ENCODE measurements at places on chromosomes 13 and 19.
A peak's percentile ranks its signal among the peaks of the same experiment; 100 is the strongest.

- DNase-seq, result peak; percentile 75
These were observed at the start of gene MARK4 for GRCh38 chr19:45250832-45251451. Gene MARK4 (plus strand): TSS chr19:45251271. CDS start chr19:45251589, 318 bp downstream.

GRCh38 chr13:110186231-110186855 is 120.6 kb downstream of the COL4A1 start:
- DNase-seq, result no peak

GRCh38 chr13:35953537-35954206 is 177.5 kb downstream of the DCLK1 start:
- peak; percentile 98 for DNase-seq

DNA sequence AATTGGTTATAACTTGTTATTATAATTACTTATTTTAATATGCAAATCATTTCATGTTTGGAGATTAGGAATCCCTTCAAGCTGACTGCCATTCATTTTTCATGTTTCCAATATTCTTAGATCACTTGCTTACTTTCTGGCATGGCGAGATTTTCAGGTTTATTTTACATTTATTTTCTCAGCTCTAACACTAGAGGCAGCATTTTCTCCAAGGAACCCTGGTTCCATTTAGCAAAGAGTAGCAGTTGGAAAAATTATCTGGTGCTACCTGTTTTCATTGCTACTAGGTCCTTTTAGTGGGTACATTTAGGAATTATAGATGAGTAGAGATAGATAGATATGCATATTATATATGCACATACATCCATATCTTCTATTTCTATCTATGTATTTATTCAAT is 90.9 kb upstream of the TRPC4 start:
- DNase-seq, result no peak

DNA sequence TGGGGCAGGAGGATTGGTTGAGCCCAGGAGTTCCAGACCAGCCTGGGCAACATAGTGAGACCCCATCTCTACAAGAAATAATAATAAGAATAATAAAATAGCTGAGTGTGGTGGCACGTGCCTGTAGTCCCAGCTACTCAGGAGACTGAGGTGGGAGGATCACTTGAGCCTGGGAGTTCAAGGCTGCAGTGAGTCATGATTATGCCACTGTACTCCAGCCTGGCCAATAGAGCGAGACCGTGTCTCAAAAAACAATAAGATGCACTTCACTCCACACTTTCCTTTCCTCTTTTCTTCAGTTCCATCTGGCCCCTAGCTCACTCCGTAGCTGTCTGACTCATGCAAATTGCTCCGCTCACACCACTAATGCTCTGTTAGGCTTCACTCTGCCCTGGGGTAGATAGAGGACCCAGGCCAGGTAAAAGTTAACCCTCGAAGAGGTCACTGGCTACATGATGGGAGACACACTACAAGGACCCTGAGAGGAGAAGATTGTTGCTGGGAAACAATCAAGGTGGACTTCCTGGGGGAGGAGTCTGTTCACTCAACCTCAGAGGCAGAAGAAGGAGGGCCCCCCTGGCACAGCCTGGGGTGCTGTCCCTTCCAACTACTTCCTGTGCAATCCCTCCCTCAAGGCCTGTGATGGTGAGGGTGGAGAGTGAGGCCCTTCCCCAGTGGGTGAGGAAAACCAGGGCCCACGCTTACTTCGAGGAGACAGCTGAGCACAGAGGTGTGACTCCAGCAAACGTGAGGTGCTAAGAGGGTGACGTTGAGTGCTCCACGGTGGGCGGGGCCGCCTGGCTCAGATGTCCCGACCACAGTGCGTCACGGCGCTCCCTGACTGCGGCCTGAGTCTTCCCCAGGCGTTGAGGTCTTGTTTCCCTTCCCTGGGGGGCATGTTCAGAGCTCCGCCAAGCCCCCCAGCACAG is 8.8 kb upstream of the TNFSF9 start:
- no peak for DNase-seq

DNA sequence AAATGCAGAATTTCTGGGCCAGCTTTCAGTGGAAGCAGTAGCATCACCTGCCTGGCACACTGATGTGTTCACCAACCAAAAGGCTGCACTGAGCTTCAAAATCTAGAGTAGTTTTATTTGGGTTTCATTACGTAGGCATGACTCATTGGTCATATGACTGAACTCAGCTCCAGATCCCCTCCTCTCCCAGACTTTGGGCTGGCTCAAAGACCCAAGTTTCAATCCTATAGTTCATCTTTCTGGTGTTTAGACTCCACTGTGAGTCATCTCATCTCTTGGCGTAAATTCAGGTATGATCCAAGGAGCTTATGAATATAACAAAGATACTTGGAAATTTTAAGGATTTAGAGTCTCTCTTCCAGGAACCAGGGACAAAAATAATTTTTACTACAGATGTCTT is 17.7 kb downstream of the ZMYM5 start:
- DNase-seq, result no peak

- no peak for DNase-seq
These were observed 38.8 kb downstream of the FGF9 start for GRCh38 chr13:21709697-21710096.

DNA sequence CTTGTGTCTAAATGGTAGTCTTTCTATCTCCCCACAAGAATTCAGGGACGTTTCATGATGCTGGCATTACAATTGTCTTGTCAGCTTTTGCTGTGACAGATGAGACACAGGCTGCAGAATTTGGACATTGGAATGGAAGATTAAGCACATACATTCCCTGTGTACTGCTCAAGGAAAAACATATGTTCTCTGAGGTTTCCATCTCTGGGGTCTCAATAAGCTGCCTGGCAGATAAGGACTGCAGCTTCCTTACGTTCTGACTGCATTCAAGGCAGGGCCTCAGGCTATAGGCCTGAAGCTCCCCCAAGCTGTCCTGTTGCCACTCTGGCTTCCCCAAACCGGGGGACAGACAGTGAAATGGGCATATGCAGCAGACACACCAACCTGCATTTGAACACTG is 91.3 kb upstream of the KL start:
- DNase-seq, result no peak

DNA sequence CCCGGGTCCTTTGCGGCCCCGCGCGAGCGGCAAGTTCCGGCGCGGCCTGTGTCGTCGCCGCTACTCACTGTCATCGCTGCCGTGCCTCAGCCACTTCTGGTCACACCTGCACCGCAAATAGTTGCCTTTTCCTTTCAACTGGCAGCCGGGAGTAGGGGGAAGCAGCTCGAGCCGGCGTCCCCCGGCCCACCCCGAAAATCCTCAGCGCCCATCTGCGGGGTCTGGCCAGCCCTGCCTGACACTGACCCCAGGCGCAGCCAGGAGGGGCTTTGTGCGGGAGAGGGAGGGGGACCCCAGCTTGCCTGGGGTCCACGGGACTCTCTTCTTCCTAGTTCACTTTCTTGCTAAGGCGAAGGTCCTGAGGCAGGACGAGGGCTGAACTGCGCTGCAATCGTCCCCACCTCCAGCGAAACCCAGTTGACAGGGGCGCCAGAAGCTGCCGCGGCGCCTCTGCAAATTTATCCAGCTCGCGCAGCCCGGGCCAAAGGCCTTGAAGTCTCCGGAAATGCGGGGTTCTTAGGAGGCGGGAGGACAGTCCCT is 1.7 kb downstream of the PDX1 start:
- no peak for DNase-seq

DNA sequence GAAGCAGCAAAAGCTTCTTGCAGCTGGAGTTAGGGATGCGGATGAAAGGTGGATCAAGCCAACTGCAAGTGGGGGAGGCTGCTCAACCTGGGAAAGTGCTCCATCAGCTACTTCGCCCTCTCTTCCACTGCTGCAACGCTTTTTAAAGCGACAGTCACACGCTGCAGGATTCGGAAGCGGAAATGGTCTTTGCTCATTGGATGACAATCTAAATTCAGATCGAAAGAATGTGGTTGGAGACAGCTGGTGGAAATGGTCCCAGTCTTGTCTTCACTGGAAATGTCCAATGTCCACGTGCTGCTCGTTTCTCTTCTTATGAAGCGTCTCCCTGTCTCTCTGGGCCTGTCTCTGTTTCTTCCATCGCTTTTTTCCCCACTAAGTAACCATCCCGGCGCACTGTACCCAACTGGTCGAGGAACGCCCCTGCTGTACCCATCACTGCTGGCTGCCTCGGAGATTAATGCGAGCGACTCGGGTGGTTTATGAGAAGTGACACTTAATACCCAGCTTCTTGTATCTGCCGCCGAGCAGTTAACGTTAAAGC is 2.1 kb upstream of the FGF9 start:
- DNase-seq, result no peak

- DNase-seq, result peak; percentile 34
These were observed 22.4 kb upstream of the FEM1A start for GRCh38 chr19:4768934-4769777.

- no peak for DNase-seq
These were observed 469 bp downstream of the ABHD17A start for GRCh38 chr19:1884719-1885334.

DNA sequence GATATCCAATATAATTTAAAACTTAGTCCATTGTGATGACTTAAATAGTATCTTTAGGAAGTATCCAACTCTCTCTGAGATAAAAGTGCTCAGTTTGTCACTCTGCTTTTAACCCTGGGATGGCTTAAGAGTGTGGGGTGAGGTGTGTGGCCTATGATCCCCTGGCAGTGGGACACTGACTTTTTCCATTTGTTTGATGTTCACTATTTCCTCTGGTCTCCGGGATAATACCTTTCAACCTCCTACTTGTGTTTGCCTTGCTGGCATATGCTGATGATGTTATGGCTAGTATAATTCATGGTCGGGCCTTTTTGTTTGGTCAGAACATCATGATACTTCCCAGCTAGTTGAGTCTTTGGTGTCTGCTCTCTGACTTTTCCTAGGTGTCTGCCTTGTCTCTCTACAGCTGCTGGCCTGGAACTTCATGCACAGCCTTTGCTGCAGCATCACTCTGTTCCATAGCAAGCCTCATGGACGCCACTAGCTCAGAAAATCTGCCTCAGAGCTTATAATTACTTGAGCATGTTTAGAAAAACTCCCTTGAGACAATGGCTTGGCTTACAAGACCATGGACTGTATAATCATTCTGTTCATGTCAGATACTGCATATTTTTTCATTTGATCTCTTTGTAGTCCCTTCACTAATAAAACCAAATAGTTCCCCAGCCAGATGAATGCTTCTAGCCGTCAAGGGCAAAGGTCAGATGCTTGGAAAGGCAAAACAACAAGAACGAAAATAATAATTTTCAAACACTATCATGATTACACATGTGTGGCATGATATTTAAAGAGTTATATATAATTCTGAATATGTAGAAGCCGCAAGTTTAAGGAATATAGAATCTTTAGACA is 75.2 kb downstream of the WDFY2 start:
- no peak for DNase-seq

- no peak for DNase-seq
These were observed 2494.9 kb upstream of the PCDH20 start for GRCh38 chr13:63910511-63910910.

DNA sequence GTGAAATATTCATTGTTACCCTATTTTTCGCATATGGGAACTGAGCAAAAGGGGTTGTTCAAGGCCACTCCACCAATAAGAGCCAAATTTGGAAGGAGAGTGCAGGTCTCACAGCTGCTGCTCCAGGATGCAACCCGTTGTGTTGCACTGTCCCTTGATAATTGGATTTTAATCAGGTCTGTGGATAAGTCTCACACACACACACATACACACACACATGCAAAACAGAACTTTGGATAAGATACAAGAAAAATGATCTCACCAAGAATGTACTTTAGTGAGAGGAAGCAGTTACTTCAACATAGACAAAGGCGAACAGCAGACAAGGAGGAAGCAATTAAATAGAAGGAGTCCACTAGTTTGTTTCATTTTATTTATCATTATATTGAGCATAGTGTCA is 127.3 kb upstream of the EDNRB start:
- no peak for DNase-seq

- no peak for DNase-seq
These were observed 7.4 kb upstream of the SIGLEC11 start for GRCh38 chr19:49968279-49968922.

GRCh38 chr13:46348961-46349360 is 38.1 kb downstream of the RUBCNL start:
- DNase-seq, result no peak
